ENCODE measurements at places on chromosomes 12 and 14.

- DNase-seq, result no peak
These were observed 85.4 kb downstream of the C12orf50 start for GRCh38 chr12:87943762-87944161.

- DNase-seq, result no peak
These were observed 386.3 kb upstream of the GARIN6 start for GRCh38 chr12:99261256-99261655.

- DNase-seq, result no peak
These were observed 10.0 kb downstream of the BBOF1 start for GRCh38 chr14:74029136-74029535.

DNA sequence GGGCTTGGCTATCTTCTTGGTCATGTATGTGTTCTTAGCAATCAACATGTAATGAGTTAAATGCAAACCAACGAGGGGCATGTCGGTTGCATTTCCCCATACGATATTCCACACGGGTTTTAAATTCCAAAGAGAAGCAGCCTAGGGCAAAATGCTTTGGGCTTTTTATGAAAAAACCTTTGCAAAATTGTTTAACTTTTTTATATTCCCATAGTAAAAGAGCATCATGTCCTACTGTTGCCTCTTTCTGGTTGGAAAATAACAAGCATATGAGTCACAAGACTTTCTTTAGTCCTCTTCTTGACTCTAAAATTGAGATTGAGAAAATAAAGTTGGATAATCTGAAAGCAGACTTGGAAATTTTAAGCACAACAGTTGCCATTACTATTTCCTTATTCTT, 3.8 kb upstream of the DIO2 start:
- no peak for DNase-seq

- DNase-seq, result no peak
These were observed 414.2 kb downstream of the RMST start for GRCh38 chr12:97876780-97877179.

Measured in stimulated activated CD4-positive, alpha-beta T cell treated with anti-CD3 and anti-CD28 coated beads, Interleukin-1b, Interleukin-23, amount 100 ng/mL, for 4 hours (primary cell).